ENCODE measurements at places on chromosomes 2 and 18.

- no peak for DNase-seq
These were observed 6.7 kb upstream of the B3GNT2 start for GRCh38 chr2:62189196-62189595.

DNA sequence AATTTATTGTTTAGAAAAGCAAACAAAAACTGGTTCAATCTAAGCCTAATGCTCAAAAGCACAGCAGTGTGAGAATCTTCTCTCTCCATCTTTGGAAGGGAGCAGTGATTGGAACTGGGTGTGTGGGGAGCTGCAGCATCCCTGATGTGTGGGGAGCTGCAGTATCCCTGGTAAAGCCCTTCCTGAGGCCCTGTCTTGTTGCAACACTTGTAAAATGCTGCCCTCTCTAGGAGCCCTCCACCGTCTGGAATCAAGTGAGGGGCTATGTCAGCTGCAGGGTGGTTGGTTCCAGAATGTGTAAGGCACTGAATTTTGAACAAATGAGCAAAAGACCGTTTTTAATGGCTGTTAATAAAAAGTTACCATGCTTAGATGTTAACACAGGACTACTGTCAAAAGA is 147.7 kb upstream of the RAB12 start:
- no peak for DNase-seq

GRCh38 chr18:11502368-11502767 is 107.0 kb upstream of the SLC35G4 start:
- DNase-seq = no peak

- no peak for DNase-seq
These were observed 38.4 kb upstream of the GMCL1 start for GRCh38 chr2:69791045-69791444.

DNA sequence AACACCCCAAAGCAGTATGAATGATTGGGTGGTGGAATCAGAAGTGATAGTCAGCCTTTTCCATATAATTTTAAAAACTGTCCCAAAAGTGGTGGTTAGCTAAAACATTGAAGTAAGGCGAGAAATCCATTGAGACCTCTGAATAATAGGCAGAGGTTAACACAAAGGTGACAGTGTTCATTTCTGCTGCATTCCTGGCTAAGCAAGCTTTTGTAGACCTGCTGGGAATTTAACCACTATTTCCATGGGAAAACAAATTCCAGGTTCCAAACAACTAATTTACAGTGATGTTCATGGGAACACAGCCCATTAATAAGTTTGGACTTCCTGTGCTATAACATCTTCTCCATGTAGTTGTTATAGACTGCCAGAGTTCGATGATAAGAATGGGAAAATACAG is 6.3 kb upstream of the INO80D start:
- no peak for DNase-seq

DNA sequence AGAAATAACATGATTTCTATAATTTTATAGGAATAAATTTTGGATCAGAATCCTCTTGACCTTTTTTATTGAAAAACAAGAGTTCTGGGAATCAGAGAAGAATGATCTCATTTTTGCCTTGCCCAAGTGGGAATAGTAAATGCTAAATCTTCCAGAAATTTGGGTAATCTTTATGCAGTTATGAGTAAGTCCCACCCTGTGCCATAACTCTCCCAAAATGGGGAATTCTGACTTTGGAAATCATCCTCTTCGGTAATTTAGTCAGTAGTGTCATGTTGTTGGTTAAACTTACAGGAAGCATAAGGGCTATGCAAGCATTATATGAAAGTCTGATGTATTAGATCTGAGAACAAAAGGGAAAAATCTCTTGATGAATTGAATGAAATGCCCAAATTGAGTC is 20.6 kb upstream of the ARHGAP28 start:
- DNase-seq = no peak

- no peak for DNase-seq
These were observed 36.5 kb downstream of the PPM1B start for GRCh38 chr2:44205169-44205568.

DNA sequence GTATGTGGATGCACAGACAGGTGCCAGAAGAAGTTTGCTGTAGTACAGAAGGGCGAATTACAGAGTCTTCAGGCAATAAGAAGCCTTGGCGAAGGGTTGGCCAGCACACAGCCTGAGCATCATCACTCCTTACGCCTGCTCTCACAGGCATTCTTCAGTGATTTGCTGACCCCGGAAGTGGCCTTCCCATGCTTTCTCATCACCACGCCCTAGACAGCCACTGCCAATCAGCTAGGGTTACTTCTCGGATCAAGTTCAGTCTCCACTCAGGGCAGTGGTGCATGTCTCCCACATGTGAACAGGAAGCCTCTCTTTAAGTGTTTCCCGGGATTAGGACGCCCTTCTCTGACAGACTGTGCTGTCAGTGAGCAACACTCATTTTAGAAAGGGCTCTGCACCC is 81.8 kb downstream of the C1QL2 start:
- DNase-seq = no peak

DNA sequence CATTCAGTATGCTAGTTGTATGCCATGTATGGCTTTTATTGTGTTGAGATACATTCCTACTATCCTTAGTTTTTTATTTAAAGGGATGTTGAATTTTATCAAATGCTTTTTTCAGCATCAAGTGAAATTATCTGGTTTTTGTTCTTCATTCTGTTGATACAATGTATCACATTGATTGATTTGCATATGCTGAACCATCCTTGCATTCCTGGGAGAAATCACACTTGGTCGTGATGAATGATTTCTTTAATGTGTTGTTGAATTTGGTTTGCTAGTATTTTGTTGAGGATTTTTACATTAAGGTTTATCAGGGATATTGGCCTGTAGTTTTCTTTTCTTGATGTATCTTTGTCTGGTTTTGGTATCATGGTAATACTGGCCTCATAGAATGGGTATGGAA is 49.7 kb downstream of the CD28 start:
- no peak for DNase-seq

DNA sequence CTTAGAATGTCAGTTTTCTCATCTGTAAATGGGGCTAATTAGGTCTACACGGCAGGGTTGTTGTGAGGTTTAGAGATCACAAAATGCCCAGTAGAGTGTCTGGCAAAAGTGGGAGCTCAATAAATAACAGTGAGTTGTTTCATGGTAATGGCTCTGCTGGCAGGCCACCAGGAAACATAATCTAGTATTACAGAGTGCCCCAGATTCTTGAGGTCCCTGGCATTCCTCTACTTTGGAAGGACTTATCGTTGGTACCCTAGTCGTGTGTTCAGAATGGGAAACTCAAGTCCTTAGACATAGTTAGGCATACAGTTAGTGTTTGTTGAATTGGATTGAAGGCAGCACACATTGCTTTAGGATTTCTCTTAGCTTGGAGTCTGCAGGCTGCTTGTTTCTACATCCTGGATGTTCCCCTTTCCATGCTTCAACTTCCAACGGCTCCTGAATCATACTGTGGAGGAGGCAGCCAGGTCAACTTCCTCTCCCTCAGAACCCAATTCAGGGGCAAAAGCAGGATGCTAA is 161.5 kb upstream of the FOSL2 start:
- no peak for DNase-seq

GRCh38 chr2:73827018-73827417 is 1.7 kb upstream of the STAMBP start:
- peak; percentile 25 for DNase-seq

DNA sequence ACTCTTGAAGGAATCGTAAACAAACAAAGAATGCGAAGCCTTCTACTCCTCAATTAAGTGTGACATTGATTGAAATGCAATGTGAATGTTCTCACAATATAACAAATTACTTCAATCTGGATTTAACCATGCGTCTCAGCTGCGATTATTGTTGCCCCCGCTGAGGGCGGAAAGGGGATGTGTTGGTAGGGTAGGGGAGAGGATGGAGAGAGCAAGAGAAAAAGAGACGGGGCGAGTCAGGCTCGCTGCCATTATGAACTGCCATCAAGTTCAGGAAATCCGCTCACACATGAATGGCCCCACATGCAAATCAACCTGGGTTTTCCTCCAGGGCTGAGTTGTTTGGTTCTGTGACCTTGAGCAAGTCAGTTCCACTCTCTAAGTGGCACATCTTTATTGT is 129.8 kb downstream of the PXDN start:
- no peak for DNase-seq

DNA sequence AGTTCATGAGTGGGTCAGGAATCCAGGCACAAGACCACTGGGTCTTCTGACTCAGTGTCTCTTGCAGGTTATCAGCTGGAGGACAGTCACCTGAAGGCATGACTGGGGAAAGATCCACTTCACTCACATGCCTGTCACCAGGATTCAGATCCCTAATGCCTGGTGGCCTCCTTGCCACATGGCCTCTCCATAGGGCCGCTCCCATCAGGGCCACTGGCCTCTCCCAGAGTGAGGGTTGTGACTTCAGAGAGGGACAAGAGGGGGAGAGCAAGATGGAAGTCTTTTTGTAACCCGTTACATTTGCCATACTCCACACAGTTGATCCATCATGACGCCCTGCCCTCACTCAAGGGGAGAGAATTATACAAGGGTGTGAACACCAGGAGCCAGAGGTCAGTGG is 13.0 kb upstream of the OTOS start:
- no peak for DNase-seq

GRCh38 chr2:120398996-120399888 is 53.3 kb downstream of the INHBB start:
- no peak for DNase-seq
